ENCODE measurements at places on chromosomes 7 and 10. TPM values are rescaled to one million over a fixed set of nuclear protein-coding genes. Genes with fewer than 3 reads are reported as not detected.

- H3K4me3 ChIP-seq = no peak overlapping the region
- no peak for DNase-seq
- no peaks in the 10 kb centered on the region for H3K27me3 ChIP-seq
These were observed 20.2 kb downstream of the DNTT start for GRCh38 chr10:96324447-96324846.

DNA sequence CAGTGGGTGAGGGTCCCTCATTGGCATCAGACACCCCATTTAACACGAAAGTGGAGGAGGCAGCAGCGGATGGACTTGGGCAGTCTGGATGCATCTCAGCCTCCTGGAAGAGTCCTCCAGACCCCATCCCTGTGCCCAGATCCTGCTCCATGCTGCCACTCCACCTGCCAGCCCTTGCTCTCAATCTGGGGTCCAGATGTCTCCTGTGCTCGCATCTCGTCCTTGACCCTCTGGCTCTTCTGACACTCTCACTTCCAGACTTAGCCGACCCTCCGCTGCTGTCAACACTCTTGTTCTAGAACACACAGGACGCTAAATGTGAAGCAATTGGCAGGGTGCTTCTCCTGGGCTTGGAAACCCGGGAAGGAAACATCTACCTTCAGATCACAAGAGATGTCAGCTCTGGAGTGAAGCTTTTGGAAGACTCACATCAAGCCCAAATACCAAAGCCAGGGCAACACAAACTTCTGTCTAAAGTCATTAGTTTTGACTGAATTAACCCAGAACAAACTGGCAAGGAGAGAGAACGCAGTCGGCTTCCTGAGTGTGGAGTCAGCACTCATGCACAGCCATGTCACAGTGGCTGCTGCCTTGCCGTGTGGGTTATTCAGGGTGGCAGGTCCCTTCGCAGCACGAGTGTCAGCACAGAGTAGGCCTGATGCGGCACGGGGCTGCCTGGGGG, 379.1 kb downstream of the TCERG1L start:
- no peaks in the 10 kb centered on the region for H3K36me3 ChIP-seq
- no peaks in the 10 kb centered on the region for H3K27me3 ChIP-seq
- no peak for DNase-seq
- no peak overlapping the region for H3K4me3 ChIP-seq
- H3K4me1 ChIP-seq = no peaks in the 10 kb centered on the region

The HEPACAM2 gene
- total RNA-seq = 0.15 TPM

The MAT1A gene
- total RNA-seq = not detected

All from CD4-positive, alpha-beta memory T cell (primary cell).